LoVo (cell line): ENCODE measurements at places on chromosomes 11 and 22.

- DNase-seq = no peak
Measured at GRCh38 chr11:134541355-134541754, 129.3 kb upstream of the B3GAT1 start.

DNA sequence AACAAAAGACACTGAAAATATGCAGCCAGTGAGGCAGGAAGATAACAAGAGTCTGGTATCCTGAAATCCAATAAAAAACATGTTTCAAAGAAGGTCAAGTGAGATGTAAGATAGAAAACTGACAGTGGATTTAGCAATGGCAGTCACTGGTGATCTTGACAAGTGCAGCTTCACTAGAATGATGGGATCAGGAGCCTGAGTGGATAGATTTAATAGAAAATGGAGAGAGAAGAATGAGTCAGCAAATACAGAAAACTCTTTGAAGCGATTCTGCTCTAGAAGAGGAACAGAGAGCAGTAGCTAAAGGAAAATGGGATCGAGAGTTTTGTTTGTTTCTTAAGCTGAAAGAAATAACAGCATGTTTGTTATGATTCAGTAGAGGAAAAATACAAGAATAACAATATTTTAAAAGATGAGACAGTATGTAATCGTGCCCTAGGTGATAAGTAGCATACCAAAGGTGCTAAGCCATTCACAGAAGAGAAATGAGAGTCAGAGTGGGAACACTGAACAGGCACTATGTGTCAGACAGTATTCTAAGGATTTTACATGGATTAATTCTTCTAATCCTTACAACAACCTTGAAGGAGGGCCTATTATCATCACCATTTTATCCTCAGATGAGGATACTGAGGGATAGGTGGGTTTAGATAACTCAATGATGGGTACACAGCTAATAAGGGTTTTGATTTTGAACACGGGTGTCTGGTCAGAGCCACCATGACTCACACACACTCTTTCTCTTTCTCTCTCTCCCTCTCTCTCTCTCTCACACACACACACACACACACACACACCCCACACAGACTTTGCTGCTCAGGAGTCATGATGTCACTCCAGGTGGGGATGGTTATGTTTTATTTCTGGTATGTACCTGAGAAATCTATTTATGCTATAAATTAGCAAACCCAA lies 36.3 kb downstream of the MRE11 start:
- DNase-seq = no peak

- no peak for DNase-seq
Measured at GRCh38 chr22:49905465-49905864, 12.8 kb downstream of the ALG12 start.

DNA sequence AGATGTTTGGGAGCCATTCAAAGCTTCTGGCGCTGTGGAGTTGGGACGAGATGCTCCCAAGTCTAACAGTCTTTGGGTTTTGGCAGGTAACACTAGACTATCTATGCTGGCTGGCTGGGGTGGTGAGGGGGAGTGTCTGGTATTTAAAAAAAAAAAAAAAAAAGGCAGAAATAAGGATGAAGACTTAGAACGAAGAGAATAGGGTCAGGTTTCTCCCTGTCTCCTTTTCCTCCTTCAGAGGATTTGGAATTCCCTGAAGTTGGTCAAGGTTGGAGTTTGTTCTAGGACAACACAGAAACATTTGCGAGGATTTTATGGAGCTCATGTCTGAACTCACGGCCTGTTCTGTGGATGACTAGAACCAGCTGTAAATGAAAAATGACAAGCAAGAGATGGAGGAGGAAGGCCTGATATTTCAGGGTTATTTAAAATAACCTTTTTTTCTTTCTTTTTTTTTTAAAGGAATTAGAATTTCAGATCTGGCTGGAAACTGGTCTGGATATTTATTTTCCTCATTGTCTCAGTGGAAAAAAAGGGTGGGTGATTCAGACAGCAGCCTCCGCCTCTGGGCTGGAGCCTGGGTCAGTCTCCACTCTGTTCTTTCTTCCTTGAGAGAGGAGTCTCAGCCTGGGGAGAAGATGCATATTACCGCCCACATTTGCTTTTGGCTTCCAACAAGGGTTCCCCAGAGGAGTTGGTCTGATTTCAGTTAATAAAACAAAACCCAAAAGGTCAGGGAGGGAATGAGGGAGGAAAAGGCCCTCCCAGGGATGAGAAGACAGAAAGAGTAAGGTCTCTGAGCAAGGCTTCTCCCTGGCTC lies 80.1 kb downstream of the USP35 start:
- no peak for DNase-seq

DNA sequence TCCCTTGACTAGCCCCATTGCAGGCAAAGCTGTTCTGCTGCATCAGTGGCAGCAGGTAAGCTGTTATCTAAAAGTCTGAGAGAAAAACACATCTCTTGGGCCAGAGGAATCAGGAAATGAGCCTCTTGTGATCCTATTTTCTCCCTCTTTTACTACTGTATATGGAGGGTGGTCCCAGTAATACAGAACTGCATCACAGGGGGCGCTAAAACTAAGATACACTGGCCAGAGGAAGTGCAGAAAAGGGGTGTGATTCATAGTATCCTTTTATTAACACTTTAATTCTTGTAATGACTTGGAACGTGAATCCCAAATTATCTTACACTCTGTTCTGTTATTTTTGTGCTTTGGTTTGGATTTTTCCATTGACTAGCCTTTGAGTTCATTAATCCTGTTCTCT lies 8.8 kb upstream of the MED17 start:
- DNase-seq = no peak

GRCh38 chr11:117831661-117832415 lies 7.3 kb upstream of the FXYD2 start:
- DNase-seq = no peak

DNA sequence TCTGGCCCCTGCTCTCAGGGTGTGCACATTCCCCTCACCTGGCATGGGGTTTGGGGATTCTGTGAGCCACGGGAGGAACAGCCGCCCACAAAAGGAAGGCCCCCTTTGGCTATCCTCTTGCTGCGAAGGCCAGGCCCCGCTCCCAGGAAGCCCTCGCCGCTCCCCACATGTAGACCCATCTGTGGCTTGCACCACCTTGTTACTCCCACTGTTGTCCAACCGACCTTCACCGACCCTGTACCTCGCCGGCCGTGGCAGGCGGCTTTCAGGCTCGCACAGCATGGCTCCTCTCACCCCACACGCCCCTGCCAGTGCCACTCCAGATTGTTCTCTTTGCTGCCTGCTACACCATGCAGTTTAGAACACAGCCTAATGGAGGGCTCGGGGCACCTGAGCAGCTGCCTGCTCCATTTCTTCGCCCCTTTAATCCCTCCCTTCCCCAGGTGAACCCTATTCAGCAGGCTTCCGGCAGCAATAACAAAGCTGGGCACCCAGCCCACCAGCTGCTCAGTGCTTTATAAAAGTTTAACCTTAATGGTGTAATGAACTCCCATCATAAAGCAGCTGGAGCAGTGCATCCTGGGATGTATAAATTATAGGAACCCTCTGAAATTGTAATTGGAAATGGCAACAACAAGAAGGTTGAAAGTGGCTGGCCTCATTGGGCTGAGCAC lies 10.7 kb downstream of the DAGLA start:
- DNase-seq = no peak

DNA sequence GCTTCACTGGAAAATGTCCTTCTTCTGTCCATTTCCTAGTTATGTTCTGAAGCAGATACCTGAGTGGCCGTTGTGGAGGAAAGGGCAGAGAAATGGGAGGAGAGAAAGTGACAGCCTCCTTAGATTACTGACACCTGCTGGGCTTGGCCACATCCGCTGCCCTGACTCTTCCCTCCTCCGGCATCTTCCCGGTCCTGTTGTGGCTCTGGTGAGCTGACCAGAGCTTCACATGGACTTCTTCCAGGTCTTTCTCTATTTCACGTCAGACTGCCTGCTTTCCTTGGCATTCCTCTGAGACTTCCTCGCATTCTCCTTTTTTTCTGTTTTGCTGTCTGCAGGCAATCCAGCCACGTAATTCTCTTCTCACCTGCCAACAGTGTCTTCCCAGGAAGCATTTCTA lies 138.7 kb upstream of the E2F8 start:
- DNase-seq = no peak

- no peak for DNase-seq
Measured at GRCh38 chr22:39518996-39519680, 1.2 kb upstream of the ATF4 start.

DNA sequence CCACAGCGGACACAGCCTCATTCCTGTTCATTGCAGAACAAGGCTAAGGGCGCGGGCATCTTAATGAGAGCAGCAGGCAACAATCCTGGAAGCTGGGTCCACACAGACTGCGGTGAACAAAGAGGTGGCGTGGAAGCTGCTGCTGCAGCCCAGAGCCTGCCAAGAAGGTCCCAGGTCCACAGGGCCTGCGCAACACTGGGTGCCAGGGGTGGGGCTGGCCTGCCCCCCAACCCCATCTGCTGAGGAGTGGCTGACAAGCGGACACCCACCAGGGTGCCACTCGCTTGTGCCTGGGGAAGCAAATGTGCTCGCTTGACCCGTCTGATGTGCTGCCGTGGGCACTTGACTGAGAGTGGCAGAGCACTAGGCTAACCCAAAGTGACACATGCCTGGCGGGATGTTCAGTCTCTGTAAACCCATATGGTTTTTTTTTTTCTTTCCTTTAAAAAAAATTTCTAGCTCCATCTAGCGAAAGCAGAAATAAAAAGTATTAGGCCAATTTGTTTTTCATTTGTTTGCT lies 83.2 kb upstream of the PITPNB start:
- DNase-seq = no peak

GRCh38 chr11:35911013-35911412 lies 32.8 kb upstream of the LDLRAD3 start:
- no peak for DNase-seq

DNA sequence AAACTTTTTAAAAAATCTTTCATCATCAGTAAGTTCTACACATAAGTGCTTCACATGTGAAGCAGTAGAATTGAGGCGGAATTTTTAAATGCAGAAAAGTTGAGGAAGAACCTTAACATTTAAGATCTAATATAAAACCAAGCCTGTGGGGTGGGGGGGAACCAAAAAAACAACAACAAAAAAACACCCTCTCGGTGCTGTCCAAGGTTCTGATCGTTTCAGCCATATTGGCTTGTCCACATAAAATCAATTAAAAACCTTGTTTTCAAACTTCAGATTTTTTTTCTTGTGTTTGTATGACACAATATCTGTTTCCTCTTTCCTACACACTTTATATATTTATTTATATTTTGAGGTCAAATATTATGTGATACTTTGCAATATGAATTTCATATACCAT lies 130.0 kb downstream of the WNT7B start:
- DNase-seq = no peak

GRCh38 chr11:83881428-83881827 lies 595.3 kb upstream of the CCDC90B start:
- DNase-seq = no peak

GRCh38 chr11:93689240-93689639 lies 27.8 kb downstream of the CEP295 start:
- no peak for DNase-seq

DNA sequence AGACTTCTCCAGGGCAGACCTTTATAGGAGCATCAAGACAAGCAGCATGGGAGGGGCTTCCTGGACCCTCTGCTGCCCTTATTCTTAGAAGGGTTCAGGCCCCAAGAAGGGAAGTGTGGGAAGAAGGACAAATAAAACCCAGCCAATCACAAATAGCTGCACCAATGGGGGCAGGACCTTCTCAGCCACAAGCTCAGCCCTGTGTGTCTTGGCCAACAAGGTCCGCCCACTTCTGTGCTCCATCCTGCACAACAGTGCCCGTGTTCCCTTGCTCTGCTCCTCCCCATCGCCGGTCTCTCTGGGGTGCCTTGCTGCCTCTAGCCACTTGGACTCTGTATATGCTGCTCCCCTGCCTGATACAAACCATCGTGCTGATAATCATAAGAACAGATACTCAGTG lies 86.1 kb downstream of the NAT10 start:
- DNase-seq = no peak

DNA sequence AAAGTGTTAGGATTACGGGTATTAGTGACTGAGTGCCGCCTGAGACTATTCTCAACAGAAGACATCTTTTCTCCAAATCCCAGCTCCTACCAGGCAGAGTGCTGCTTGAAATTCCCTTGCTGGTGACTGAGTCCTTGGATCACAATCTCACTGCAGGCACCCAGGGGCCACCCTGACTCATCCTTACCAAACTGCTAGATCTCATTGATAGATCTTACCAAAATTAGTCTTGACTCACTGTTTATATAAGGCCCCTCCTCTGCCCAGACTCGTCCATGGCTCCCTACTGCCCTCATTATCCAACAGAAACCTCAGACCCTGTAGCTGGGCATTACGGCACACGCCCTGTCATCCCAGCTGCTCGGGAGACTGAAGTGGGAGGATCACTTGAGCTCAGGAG lies 14.7 kb downstream of the TBC1D10A start:
- DNase-seq = no peak

DNA sequence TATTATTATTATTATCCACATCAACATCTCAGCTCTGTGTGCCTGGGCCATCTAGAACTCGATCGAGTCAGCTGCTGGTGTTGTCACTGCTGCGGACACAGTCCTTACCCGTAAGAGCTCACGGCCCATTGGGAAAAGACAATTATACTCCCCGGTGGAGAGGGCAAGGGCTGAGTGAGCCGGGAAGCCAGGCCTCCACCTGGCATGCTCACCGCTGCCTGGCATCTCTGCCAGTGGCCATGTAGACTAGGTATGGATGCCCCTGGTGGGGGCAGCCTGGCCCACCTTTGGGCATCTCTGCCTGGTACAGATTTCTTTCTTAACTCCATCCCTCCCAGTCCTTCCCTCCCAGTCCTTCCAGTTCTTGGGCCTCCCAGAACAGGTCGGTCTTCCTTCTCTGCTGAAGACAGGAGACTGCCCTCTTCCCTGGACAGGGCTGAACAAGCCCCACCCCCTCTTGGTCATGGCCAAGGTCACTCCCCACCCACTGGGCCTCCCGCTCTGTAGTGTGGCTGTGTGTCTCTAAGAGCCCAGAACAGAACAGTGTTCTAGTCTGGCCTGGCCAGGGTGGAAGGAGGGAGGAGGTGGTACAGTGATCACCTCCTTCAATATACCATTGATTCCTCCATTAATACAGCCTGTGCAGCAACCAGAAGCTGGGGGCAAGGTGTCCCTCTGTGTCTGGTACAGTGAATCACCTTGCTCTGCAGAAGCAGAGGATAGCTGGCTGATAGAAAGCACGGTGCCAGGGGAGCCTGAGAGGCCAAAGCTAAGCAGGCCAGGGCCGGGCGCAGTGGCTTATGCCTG lies 57.7 kb downstream of the FLRT1 start:
- DNase-seq = no peak

GRCh38 chr22:43848366-43849171 lies 13.7 kb downstream of the SULT4A1 start:
- DNase-seq = no peak

- no peak for DNase-seq
Measured at GRCh38 chr11:116697011-116697410, 75.8 kb downstream of the BUD13 start.

- DNase-seq = no peak
Measured at GRCh38 chr11:31120428-31120827, 249.1 kb downstream of the DCDC1 start.

DNA sequence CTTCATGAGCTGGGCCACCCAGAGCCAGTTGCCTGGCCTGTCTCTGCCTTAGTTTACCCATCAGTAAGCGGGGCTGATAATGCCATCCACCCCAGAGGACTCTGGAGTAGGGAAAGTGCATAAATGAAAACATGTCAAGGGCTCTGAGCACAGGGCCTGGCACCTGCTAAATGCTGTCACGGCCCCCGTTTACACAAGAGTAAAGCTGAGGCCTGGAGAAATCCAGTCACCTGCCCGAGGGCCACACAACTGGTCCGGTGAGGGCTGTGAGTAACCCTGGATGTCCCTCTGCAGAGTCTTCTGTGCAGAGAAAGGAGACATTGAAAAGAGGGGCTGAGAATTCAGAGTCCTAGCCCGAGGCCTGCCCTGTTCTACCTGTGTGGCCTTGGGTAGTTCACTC lies 110.6 kb upstream of the ANO1 start:
- no peak for DNase-seq

GRCh38 chr11:132315696-132316095 lies 945.3 kb downstream of the NTM start:
- no peak for DNase-seq
